ENCODE measurements at places on chromosomes 5 and 9. TPM values are rescaled to one million over a fixed set of nuclear protein-coding genes. Genes with fewer than 3 reads are reported as not detected.

DNA sequence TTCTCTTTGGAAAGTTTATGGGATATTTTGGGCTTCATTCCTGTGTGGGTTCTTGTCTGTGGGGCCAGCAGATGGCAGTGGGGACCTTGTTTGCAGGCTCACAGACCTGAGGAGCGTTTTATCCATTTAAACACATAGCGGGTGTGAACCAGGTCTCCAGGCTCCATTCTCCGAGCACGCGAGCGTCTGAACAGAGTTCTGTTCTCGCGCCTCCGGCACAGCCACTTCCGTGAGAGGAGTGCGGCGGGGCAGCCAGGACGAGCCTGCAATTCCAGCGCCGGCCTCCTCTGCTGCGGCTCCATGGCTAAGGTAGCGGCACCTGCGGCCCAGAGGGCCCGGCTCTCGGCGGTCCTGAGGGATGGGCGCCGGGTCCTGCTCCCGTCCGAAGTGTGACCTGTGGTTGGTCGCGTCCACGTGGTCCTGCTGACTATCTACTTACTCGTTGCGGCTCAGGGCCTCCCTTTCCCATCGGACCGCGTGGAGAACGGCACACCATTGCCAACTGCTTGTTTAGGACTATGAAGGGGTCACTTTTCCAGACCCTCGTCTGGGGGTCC lies 7.3 kb downstream of the NRARP start:
- DNase-seq, result no peak
- peaks cover 20% of the 10 kb centered on the region for H3K4me1 ChIP-seq
- H3K36me3 ChIP-seq, result no peaks in the 10 kb centered on the region
- H3K27ac ChIP-seq, result no peak overlapping the region
- no peak overlapping the region for H3K4me3 ChIP-seq

DNA sequence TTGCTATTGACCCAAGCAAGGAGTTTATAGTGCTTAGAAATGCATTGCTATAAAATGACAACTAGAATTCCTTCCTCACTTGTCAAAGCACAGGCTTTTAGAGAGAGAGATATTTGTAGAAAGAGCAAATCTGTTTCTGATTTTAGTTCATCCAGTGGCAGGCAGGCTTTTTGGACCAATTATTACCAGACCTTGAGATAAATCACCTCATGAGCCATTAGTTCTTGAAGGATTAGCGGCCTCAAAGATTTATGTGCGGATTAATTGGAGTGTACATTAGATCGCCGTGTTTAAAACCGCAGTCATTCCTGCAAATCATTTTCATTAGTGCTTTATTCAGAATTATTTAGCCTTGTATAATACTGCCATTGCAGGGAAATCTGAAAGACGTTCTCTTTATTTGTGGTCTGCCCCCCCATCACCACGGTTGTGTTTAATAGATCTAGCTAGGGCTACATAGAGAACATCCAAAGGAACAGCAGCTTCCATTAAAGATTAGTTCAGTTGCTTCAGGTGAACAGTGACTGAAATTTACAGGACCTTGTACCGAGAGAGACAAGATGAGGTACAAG lies 28.8 kb upstream of the TJP2 start:
- H3K36me3 ChIP-seq, result no peaks in the 10 kb centered on the region
- H3K27ac ChIP-seq, result no peak overlapping the region
- no peaks in the 10 kb centered on the region for H3K27me3 ChIP-seq
- no peaks in the 10 kb centered on the region for H3K4me1 ChIP-seq

DNA sequence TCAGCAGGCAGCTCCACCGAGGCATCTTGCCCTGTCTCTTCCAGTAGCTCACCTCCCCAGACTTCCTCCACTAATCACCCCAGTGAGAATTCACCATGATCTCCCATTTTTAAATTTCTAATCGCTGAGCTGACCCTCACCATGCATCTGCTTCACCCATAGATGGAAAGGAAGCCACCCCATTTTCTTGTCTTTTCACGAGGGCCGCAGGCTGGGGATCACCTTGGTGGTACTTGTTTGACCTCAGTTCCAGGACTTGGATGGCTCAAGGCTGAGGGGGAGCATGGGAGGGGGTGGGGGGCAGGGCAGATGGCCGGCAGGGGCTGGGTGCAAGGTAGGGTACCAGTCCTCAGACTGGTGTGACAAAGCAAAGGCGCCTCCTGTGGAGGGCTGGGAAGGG lies 3.6 kb downstream of the PROP1 start:
- no peak for DNase-seq
- no peak overlapping the region for H3K27ac ChIP-seq
- no peak overlapping the region for H3K4me3 ChIP-seq
- no peaks in the 10 kb centered on the region for H3K4me1 ChIP-seq

GRCh38 chr9:121365564-121365963 lies 4.5 kb downstream of the STOM start:
- H3K27me3 ChIP-seq, result no peaks in the 10 kb centered on the region
- DNase-seq, result no peak
- no peaks in the 10 kb centered on the region for H3K36me3 ChIP-seq
- peaks cover 36% of the 10 kb centered on the region for H3K4me1 ChIP-seq
- H3K4me3 ChIP-seq, result no peak overlapping the region
- H3K27ac ChIP-seq, result no peak overlapping the region

- H3K36me3 ChIP-seq, result no peaks in the 10 kb centered on the region
- no peak overlapping the region for H3K27ac ChIP-seq
- H3K4me3 ChIP-seq, result no peak overlapping the region
- no peaks in the 10 kb centered on the region for H3K4me1 ChIP-seq
These were observed 309.3 kb downstream of the KIAA0825 start for GRCh38 chr5:94309141-94309540.

DNA sequence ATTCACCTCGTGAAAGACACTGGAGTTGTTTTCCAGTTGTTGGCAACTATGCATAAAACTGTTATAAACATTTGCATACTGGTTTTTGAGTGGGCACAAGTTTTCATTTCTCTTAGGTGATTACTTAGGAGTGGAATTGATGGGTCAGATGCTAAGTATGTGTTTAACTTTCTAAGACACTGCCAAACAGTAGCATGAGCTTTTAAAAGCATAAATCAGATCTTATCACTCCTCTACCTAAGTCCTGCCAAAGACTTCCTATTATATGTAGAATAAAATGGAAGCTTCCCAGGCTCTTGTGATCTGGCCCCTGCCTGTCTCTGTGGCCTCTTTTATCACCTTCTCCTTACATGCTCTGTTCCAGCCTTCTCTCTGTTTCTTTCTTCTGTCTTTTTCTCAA lies 72.6 kb downstream of the SH3RF2 start:
- H3K36me3 ChIP-seq, result no peaks in the 10 kb centered on the region
- H3K27me3 ChIP-seq, result no peaks in the 10 kb centered on the region
- no peak for DNase-seq
- H3K4me3 ChIP-seq, result no peak overlapping the region

DNA sequence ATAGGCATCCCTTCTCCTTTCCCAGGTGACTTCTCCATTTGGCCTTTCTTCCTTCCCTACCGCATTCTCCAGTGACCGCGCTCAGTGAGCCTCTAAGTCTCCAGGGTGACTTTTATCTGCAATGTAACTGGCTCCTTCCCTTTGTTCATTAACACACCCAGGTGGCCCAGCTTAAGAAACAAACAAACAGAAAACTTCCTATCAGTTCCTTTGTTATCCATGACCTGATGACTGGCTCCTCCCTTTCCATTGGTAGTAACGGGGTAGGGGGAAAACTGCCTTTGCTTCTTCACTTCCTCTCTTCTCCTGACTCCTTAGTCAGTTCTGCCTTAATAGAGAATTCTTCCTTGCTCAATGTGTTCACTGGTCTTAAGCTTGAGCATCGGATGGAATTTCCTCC lies 7.0 kb upstream of the SH3GL2 start:
- H3K36me3 ChIP-seq, result no peaks in the 10 kb centered on the region
- no peaks in the 10 kb centered on the region for H3K27me3 ChIP-seq
- H3K27ac ChIP-seq, result no peak overlapping the region
- H3K4me1 ChIP-seq, result no peaks in the 10 kb centered on the region

DNA sequence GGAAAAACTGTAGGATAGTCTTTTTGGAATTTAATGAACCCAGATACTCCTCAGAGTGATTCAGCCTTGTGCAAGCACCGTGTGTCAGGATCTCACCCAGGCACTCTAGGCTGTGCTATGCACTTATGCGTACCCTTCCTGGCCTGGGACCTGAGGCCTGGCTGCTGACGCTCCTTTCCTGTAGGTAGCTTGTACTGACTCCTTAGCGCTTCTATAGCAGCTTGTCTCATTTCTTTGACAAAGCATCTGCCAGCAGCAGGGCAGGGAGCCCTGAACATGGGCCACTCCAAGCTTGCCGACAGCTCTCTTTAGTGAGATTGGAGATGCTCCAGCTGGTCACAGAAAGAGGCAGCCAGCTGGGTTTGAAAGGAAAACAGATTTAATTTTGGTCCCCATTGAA lies 147.3 kb downstream of the SGCD start:
- no peak for DNase-seq
- H3K27ac ChIP-seq, result no peak overlapping the region
- H3K4me3 ChIP-seq, result no peak overlapping the region
- H3K4me1 ChIP-seq, result no peaks in the 10 kb centered on the region
- H3K27me3 ChIP-seq, result no peaks in the 10 kb centered on the region

DNA sequence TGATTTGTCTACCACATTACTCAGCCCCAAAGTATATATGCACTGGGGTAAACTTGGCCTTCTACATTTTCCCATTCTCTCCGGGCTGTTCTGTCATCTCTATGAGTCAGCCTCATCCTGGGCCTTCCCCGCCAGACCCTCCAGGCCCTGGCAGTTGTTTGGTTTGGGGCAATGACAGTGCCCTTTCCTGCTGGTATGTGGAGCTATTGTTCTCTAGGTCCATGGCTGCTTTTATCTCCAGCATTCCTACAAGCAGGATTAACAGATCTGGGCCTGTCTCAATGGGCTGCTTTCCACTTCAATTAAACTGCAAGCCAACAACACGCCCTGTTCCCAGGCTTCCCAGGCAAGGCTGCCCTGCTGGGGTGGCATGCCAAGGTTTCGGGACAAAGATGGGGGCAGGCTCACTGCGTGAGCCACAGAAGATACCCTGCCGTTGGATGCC lies 136.4 kb downstream of the SLIT3 start:
- no peaks in the 10 kb centered on the region for H3K27me3 ChIP-seq
- DNase-seq, result no peak
- no peak overlapping the region for H3K27ac ChIP-seq
- H3K4me1 ChIP-seq, result peaks cover 4% of the 10 kb centered on the region
- no peak overlapping the region for H3K4me3 ChIP-seq

DNA sequence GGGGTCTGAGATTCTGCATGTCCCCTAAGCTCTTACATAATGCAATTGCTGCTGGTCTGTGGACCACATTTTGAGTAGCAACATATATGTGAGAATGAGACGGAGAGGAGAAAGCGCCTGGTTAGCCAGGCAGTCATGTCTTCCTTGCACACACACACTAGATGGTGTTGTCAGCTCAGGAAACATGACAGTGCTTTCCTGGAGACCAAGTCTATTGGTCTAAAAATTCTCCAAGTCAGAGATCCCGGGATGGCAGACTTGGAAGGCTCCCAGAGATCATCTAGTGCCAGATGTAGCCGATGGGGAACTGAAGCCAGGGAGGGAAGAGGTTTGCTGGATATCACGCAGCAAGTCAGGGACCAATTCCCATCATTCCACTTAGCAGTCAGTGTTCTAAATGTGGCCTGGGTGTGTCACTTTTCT lies 53.4 kb downstream of the GALNT12 start:
- DNase-seq, result no peak
- H3K27me3 ChIP-seq, result peaks cover 5% of the 10 kb centered on the region
- no peak overlapping the region for H3K4me3 ChIP-seq
- no peak overlapping the region for H3K27ac ChIP-seq
- no peaks in the 10 kb centered on the region for H3K36me3 ChIP-seq
- H3K4me1 ChIP-seq, result peaks cover 5% of the 10 kb centered on the region

TMEM174 gene
- not detected for total RNA-seq

CSF1R gene
- not detected for total RNA-seq

ACTBL2 gene
- not detected for total RNA-seq

C9 gene
- total RNA-seq, result not detected

SOX30 gene
- total RNA-seq, result not detected

CCDC152 gene
- total RNA-seq, result 20.8 TPM

Measured in Karpas-422 (cell line).